Effector memory CD4-positive, alpha-beta T cell (primary cell): ENCODE measurements at places on chromosomes 1 and 21.

DNA sequence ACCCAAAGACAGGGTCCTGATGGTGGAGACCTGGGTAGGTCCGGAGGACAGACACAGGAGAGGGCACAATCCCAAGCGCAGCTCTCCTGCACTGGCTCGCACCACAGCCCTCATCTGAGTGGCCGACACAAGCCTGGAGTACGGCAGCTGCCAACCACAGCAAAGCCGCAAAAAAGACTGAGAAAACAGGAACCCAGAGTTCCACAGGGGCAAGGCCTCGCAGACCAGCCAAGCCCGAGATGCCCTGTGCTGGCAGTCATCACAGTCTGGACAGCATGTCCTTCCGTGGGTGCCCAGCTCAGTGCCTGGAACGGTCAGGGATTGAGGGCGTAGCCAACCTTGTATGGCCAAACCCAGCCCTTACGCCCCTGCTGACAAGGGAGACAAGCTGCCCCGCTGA is 11.4 kb downstream of the ZBTB48 start:
- H3K4me1 ChIP-seq = peaks cover 3% of the 10 kb centered on the region
- H3K4me3 ChIP-seq = no peak overlapping the region
- no peak overlapping the region for H3K27ac ChIP-seq
- peaks cover 54% of the 10 kb centered on the region for H3K36me3 ChIP-seq

GRCh38 chr21:14947613-14948160 is 117.1 kb downstream of the NRIP1 start:
- no peaks in the 10 kb centered on the region for H3K36me3 ChIP-seq
- no peak overlapping the region for H3K4me3 ChIP-seq
- no peak overlapping the region for H3K27ac ChIP-seq
- H3K4me1 ChIP-seq = no peaks in the 10 kb centered on the region
- no peak for DNase-seq

GRCh38 chr1:192766009-192766625 is 42.7 kb upstream of the RGS2 start:
- no peak overlapping the region for H3K27ac ChIP-seq
- H3K4me3 ChIP-seq = no peak overlapping the region
- H3K4me1 ChIP-seq = no peaks in the 10 kb centered on the region
- no peak for DNase-seq

DNA sequence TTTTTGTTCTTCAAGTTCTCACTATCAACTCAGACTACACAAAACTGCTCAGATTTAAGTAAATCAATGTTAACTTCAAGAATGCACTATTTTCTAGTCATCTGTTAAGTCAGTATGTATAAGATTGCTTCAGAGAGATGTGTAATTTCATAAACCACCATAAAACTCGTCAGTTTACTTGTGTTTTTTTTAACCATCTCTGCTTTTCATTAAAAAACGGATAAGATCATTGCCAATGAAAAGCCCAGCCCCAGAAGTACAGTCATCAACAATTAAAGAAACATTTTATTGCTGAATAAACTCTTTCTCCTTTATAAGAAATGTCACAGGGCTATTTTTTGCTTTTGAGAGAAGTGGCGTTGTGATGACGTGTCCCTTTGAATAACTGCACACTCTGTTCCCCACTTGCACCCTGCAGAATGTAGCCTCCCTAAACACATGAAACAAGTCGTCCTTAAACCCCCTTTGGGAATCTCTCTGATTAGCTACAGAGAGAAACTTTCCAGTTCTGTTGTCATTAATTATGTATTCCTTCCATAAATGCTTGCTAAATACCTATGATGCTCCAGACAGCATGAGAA is 202.7 kb upstream of the FOXD3 start:
- H3K4me1 ChIP-seq = no peaks in the 10 kb centered on the region
- no peak overlapping the region for H3K4me3 ChIP-seq

DNA sequence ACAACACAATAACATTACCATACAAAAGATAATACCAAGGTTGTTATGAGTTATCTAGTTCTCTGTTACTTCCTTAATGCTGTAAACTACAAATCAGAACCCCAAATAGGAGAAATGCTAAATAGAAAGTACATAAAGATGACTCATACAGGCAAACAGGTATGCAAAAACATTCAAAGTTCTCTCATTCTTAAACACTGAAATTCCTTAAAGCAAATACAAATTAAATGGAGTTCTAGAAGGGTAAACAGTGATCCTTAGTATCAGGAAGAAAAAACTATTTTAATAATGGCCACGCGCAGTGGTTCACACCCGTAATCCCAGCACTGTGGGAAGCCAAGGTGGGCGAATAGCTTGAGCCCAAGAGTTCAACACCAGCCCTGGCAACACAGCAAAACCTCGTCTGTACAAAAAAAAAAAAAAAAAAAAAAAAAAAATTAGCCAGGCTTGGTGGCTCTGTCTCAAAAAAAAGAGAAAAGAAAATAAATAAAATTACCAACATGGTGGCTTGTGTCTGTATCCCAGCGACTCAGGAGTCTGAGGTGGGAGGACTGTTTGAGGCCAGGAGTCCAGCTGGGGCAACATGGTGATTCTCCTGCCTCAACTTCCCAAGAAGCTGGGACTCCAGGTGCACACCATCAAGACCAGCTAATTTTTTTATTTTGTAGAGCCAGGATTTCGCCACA is 17.5 kb downstream of the FBXO42 start:
- no peak overlapping the region for H3K4me3 ChIP-seq
- H3K27me3 ChIP-seq = no peaks in the 10 kb centered on the region
- H3K27ac ChIP-seq = no peak overlapping the region
- DNase-seq = no peak

- H3K36me3 ChIP-seq = no peaks in the 10 kb centered on the region
- no peaks in the 10 kb centered on the region for H3K27me3 ChIP-seq
- H3K4me1 ChIP-seq = peaks cover 12% of the 10 kb centered on the region
- DNase-seq = no peak
- no peak overlapping the region for H3K4me3 ChIP-seq
- no peak overlapping the region for H3K27ac ChIP-seq
These were observed 42.7 kb downstream of the POU2F1 start for GRCh38 chr1:167263344-167263743.

GRCh38 chr1:33344896-33345560 is 24.1 kb upstream of the A3GALT2 start:
- no peak for DNase-seq
- H3K27ac ChIP-seq = no peak overlapping the region
- H3K27me3 ChIP-seq = no peaks in the 10 kb centered on the region
- peaks cover 8% of the 10 kb centered on the region for H3K36me3 ChIP-seq

GRCh38 chr1:236507022-236507700 is 16.6 kb upstream of the LGALS8 start:
- no peaks in the 10 kb centered on the region for H3K27me3 ChIP-seq
- no peak overlapping the region for H3K4me3 ChIP-seq
- no peak overlapping the region for H3K27ac ChIP-seq
- H3K36me3 ChIP-seq = no peaks in the 10 kb centered on the region
- no peak for DNase-seq
- H3K4me1 ChIP-seq = peaks cover 9% of the 10 kb centered on the region

GRCh38 chr1:31418626-31419323 is 5.8 kb downstream of the SERINC2 start:
- H3K4me1 ChIP-seq = peaks cover 3% of the 10 kb centered on the region
- H3K36me3 ChIP-seq = no peaks in the 10 kb centered on the region

- H3K4me3 ChIP-seq = no peak overlapping the region
- H3K36me3 ChIP-seq = no peaks in the 10 kb centered on the region
- no peak overlapping the region for H3K27ac ChIP-seq
These were observed 133.0 kb upstream of the CTTNBP2NL start for GRCh38 chr1:112263042-112263441.

DNA sequence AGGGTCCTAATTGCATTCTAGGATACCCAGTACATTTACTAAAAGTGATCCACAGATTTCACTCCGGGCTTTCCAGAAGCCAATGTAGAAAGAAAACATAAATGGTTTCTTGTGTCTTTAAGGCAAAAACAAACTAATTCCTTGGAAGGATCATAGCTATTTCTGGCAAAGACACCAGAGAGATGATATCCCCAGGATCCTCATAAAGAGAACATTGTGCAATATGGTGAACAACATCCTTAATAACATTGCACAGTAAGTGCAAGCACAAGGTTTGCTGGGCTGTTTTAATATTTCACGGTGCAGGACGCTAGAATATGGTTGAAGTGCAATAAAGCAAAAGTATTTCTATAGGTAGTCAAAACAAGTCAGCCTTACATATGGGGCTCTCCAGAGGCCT is 83.0 kb downstream of the NTPCR start:
- H3K36me3 ChIP-seq = no peaks in the 10 kb centered on the region
- DNase-seq = no peak
- H3K4me1 ChIP-seq = no peaks in the 10 kb centered on the region
- no peaks in the 10 kb centered on the region for H3K27me3 ChIP-seq
- H3K4me3 ChIP-seq = no peak overlapping the region

DNA sequence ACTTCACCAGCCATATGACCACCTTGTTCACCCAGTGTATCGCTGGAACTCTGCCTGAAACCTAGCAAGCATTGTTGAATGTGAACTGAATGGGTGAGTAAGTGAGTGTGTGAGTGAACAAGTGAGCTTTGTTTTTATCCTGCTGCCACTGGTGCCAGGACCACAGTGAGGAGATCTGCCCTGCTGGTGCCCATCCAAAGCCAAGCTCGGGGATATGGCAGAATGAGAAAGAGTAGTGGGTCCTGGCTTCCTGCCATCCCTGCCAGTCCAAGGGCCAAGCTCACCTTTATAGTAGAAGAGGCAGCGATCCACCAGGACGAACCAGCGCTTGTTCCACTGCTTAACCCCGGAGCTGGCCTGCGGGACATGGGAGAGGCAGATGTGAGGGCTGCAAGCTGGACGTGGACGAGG is 53.4 kb upstream of the GOLT1A start:
- no peaks in the 10 kb centered on the region for H3K27me3 ChIP-seq
- no peak overlapping the region for H3K27ac ChIP-seq
- H3K4me3 ChIP-seq = no peak overlapping the region

GRCh38 chr1:203290261-203291089 is 14.8 kb upstream of the BTG2 start:
- H3K27me3 ChIP-seq = no peaks in the 10 kb centered on the region
- H3K36me3 ChIP-seq = no peaks in the 10 kb centered on the region
- H3K4me3 ChIP-seq = peak overlapping the region; percentile 2
- peaks cover 46% of the 10 kb centered on the region for H3K4me1 ChIP-seq
- H3K27ac ChIP-seq = peak overlapping the region; percentile 99
- peak; percentile 94 for DNase-seq
